ENCODE measurements at places on chromosomes 11 and 22.

DNA sequence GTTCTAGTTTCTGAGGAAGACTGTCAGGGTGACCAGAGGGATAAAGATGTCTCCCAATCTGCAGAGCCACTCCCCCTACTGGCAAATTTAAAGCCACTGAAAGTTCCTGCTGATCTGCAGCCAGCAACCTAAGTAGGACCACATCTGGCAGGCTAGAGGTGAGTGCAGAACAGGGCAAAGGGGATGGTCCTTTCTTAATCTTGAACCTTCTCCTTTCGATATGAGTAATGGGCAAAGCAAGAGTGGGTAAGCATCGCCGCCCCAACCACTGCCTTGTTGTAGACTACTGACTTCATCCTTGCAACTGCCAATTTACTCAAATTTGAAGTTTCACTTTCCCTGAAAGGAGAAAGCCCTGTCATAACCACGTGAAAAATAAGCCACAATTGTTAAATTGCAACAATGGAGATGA lies 30.7 kb downstream of the SCUBE2 start:
- peak; percentile 13 for DNase-seq

GRCh38 chr22:49206281-49206680 lies 621.4 kb downstream of the BRD1 start:
- DNase-seq, result no peak

DNA sequence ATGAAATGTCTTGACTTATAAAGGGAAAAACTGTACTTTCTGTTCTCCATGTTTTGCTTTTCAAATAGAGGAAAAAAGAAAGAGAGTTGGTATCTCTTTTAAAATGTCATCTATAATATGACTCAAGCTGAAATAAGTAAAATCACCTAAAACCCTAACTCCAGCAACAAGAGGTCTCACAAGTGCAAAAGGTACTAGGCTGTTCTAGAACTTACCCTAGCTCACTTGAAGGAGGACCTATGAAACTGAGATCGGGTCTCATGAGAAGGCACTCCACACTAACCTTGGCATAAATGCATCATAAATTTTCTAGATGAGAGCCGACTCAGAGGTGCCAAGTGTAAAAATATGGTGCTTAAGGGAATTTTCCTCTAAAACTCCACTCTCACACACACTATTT lies 63.8 kb downstream of the PHF21A start:
- no peak for DNase-seq

GRCh38 chr11:70703141-70704064 lies 305.1 kb downstream of the CTTN start:
- DNase-seq, result no peak

GRCh38 chr11:126461096-126461440 lies 105.6 kb downstream of the ST3GAL4 start:
- no peak for DNase-seq

GRCh38 chr11:100550912-100551632 lies 136.0 kb upstream of the ARHGAP42 start:
- no peak for DNase-seq

DNA sequence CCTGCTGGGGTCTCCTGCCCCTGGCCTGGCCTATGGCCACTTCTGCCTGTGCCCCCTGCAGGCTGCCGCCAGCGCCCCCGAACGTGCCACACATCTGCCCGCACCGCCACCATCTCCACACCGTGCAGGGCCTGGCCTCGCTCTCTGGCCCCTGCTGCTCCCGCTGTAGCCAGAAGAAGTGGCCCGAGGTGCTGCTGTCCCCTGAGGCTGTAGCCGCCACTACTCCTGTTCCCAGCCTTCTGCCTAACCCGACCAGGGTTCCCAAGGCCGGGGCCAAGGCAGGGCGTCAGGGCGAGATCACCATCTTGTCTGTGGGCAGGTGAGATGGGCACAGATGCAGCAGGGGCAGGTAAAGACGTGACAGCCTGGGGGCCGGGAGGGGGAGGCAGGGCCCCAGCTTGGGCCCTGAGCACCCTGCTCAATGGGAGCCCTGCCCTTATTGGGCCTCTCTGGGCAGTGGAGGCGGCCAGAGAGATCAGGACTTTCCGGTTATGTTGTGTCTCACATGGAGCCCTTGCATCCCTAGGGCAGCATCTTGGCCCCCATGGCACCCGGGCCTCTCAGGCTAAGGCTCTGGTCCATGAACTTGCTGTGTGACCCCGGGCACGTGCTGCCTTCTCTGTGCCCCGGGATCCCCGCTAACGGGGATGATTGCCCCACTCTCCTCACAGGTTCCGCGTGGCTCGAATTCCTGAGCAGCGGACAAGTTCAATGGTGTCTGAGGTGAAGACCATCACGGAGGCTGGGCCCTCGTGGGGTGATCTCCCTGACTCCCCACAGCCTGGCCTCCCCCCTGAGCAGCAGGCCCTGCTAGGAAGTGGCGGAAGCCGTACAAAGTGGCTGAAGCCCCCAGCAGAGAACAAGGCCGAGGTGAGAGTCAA lies 18.5 kb downstream of the RELT start:
- DNase-seq, result no peak

- DNase-seq, result no peak
These were observed 246.5 kb downstream of the CADM1 start for GRCh38 chr11:115257678-115258077.
